ENCODE measurements at places on chromosomes 11 and 22. TPM values are rescaled to one million over a fixed set of nuclear protein-coding genes. Genes with fewer than 3 reads are reported as not detected.

LRRC10B gene
- total RNA-seq = not detected

CASP5 gene
- 0.14 TPM for total RNA-seq

RNF215 gene
- total RNA-seq = 26.2 TPM

TNNT3 gene
- total RNA-seq = not detected

GRAMD1B gene
- total RNA-seq = 0.71 TPM

PAX6 gene
- not detected for total RNA-seq
